ENCODE measurements at places on chromosomes 7 and 10.

DNA sequence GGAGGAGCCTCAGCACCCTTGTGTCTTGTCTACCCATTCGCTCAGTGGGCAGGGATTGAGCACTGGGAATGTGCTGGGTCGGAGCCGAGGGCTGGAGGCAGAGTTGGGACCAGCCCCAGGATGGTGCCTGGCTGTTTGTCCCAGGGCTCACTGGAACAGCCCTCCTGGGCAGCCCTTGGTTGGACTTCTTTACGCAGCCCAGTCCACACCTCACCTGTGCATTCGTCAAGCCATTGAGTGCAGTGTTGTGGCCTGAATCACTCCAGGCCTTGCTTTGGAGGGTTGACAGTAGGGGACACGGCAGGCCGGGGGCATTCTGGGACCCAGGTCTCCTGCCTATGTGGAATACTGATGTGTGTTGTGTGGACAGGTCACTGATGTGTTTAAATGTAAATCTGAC, 229.6 kb downstream of the MGMT start:
- no peak for DNase-seq

GRCh38 chr10:13844651-13845050, 257.9 kb downstream of the PRPF18 start:
- no peak for DNase-seq

DNA sequence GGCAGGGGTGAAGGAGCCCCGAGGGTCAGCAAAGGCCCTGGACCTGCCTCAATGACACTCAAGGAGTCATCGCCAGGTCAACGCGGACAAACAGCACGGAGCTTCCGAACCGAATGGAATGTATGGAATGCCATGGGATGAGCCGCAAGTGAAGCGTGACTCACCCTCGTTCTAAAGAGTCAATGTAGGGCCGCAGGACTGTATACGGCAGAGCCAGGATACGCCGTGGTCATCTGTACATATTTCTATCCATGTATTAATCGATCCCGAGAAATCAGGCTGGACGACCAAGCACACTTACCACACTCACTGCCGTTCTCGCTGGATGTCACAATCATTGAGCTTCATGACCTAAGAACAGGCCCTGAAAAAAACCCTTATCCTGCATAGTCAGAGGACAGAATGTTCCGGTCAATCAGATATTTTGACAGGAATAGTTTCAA, 4.3 kb downstream of the SNX8 start:
- no peak for DNase-seq

- DNase-seq, result no peak
These were observed 174.0 kb upstream of the TCF7L2 start for GRCh38 chr10:112775892-112776674.

DNA sequence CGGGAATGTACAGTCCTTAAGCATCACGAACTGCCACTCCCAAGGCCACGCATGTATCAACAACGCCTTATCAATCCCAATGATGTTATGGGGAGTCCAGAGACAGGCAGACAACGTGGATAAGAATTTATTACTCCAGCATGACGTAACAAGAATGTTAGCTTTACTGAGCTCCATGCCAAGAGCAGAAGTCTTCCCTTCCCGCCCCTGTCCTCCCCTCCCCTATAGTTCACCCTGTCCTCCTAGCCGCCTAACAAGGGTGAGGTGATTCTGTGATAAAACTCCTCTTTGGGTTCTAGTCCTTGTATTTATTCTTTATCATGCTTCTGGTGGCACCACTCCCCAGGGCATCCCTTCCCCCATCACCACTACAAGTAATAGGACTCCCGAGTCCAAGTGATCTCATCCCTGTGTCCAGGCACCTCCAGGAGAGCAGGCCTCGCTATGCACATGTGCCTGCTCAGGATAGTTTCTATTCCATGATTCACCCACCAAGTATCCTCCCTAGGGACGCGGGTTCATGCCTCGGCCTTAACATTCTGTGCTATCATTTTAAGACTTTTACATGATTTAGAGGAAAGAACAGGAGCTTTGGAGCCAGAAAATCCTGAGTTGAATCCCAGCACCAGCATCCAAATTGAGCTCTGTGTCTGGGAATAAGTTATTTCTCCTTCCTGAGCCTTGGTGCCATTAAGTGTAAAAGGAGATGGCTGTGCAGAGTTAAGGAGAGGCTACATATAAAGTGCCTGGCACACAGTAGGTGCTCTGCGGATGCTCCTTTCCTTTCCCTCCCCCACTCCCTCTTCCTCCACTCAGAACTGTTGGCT, 15.4 kb downstream of the GSDME start:
- no peak for DNase-seq

DNA sequence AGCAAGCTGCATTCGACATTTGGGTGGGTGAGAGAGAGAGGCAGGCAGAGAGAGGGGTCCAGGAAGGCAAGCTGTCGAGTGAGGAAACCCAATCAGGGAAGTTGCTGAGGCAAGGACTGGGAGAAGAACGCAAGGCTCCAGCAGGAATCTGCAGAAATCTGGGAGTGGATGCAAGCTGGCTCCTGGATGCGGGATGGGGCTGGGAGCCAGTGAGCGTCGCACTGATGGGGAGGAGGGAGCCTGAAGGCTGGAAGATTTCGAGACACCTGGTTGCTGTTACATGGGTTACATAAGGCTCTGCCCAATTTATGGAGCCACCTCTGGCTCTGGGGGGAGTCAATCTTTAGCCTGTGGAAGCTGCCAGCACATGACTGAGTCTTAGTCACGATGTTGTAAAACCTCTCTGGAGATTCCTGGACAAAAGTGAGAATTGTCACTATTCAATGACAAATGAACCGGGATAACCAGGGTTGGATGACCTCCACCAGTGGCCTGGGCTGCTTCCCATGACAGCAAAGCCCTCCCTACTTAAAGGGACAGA, 51.1 kb upstream of the ADRB1 start:
- DNase-seq, result no peak

- DNase-seq, result no peak
These were observed 25.2 kb downstream of the DNAJC1 start for GRCh38 chr10:21978191-21978862.

GRCh38 chr7:137354396-137354795, 10.9 kb upstream of the PTN start:
- DNase-seq, result no peak

- DNase-seq, result no peak
These were observed 18.4 kb downstream of the VTI1A start for GRCh38 chr10:112465299-112465883.

DNA sequence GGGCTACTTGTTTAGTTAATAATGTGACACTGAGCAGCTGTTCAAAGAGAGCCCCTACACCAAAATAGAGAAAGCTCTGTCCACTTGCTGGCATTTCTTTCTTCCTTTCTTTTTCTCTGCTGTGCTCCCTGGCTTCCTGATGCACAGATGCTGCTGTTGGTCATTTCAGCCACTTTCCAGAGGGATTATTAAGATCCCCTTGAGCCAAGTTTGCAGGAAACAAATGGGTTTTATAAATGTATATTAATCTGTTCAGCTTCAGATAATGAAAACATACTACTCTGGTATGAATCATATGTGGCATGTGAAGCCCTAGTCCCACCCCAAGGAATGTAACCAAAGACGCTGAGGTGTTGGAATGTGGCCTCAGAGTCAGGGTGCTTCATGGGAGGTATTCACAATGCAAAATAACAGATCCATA, 638.2 kb upstream of the FZD8 start:
- no peak for DNase-seq

DNA sequence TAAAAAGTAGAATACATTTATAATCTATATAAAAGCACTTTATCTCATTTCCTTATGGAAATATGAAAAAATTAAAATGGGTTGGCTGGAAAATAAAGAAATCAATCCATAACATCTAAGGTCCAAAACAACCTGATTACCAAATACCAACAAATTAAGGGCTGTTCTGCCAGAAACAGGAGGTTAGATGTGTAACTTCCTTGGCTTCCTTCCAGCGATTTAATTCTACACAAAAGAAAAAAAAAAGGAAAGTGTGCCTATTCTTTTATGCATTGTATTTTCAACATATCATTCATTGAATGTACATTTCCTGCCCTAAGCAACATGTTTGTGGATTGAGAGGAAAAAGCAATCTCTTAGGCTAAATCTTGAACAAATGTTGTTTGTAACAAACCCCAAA, 36.2 kb upstream of the USP6NL start:
- DNase-seq, result no peak

- no peak for DNase-seq
These were observed 98.4 kb downstream of the OSBPL3 start for GRCh38 chr7:24881623-24882022.

- no peak for DNase-seq
These were observed 72.5 kb downstream of the MARCHF5 start for GRCh38 chr10:92363498-92363897.

- peak; percentile 47 for DNase-seq
These were observed 43.7 kb downstream of the CH25H start for GRCh38 chr10:89163265-89163995.

GRCh38 chr7:46291601-46292150, 370.6 kb upstream of the IGFBP3 start:
- no peak for DNase-seq

DNA sequence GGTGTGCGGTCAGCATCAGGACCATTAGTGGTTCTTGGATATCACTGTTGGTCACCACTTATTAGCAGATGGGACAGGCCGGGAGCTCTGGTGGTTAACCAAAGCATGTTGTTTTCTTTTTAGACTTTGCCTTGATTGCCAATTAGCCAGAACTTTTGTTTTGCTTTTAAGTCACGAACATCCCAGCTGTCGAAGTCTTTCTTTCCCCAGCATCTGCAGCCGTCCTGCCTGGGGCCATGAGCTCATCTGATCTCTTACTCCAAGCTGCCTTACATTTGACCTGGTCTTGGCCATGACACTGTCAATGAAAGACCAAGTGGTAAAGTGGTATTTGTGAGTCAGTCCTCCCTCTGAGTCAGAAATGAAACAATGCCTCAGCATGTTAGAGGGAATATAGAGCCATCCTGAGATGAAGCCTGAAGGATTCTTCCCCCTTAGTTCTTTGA, 53.9 kb upstream of the CREB5 start:
- DNase-seq, result no peak

- DNase-seq, result no peak
These were observed 59.4 kb downstream of the USP6NL start for GRCh38 chr10:11551916-11552602.
